Suprapubic skin (tissue), 4 donors: ENCODE measurements at places on chromosomes 6 and 20.
A peak's percentile ranks its signal among the peaks of the same experiment; 100 is the strongest.

- DNase-seq, result no peak
Observed at GRCh38 chr6:109821428-109821827, 130.3 kb downstream of the FIG4 start.

DNA sequence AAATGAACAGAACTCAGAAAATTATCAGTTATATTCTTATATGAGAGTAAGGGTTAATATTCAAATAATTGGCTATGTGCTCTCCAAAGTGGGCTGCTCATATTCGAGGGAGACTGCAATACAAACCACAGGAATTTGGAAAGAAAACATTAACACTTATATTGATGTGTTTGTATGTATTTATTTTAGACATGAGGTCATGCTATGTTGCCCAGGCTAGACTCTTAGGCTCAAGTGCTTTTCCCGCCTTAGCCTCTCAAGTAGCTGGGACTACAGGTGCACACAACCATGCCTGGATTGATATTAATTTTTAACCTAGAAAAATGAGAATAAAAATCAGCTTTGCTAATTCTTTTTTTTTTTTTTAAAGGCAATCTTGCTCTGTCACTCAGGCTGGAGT lies 35.0 kb downstream of the BTBD9 start:
- no peak for DNase-seq

- DNase-seq, result no peak
Observed at GRCh38 chr6:142842418-142843261, 102.3 kb downstream of the HIVEP2 start.

GRCh38 chr6:167825332-167826229 lies 1.1 kb upstream of the AFDN start:
- DNase-seq, result peak; percentile 77

GRCh38 chr6:155444120-155444917 lies 11.3 kb downstream of the NOX3 start:
- DNase-seq, result no peak

GRCh38 chr6:149423964-149424440 lies 23.9 kb downstream of the SUMO4 start:
- no peak for DNase-seq

DNA sequence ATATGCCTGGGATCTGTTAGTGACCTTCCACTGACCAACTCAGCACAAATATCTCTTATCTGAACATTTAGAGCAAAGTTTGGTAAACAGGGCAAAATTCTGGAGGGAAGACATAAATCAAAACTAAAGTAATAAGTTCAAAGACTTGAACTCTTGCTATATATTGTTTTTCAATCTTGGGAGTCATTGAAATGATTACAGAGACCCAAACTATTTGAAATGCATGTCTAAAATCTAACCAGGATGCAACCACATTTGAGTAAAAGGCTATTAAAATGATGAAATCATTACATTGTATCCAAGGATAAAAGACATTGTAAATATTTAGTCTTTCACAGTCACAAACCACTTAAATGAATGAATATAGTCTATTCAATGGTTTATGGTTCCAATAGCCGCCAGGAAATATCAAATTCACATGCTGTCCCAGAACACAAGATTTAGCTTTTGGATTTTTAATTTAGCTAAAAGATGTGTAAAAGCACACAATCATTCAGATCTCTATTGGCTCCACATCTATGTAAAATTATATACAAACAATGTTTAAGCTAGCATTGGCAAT lies 256.6 kb upstream of the EPHA7 start:
- DNase-seq, result no peak

DNA sequence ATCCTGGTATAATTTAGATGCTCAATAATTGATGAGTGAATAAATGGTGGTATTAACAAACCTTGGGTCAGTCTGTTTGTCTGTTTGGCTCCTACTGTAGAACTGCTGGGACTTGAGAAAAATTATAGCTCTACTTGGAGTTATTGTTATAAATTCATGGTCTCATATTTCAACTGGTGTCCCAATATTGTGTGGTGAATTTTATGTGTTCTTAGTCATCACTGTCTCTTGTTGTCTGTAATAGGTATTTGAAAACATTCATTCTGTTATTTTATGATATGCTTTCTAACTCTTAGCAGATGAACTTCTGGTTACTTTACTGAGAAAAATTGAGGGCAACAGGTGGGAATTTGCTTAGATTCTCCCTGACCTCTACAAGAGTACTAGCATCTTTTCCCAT lies 221.4 kb downstream of the CDKAL1 start:
- DNase-seq, result no peak

DNA sequence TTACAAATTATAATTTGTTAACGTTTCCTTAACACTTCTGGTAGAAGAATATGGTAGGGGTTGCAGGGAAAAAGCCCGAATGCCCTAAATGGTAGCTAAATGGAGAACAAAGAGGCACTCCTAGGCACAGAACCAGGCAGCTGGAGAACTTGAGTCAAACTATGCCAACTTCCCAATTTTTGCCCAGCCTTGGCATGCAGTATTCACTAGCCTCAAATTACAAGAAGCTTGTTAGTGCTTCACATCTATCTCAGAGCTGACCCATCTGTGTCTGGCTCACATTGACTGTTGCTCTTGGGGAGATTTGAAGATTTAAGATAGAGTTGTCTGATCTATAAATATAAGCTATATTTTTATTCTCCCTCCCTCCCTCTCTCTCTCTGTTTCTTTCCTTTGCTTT lies 19.4 kb upstream of the LRFN2 start:
- no peak for DNase-seq
